NCI-H2107 (cell line): ENCODE measurements at places on chromosomes 4 and X.

DNA sequence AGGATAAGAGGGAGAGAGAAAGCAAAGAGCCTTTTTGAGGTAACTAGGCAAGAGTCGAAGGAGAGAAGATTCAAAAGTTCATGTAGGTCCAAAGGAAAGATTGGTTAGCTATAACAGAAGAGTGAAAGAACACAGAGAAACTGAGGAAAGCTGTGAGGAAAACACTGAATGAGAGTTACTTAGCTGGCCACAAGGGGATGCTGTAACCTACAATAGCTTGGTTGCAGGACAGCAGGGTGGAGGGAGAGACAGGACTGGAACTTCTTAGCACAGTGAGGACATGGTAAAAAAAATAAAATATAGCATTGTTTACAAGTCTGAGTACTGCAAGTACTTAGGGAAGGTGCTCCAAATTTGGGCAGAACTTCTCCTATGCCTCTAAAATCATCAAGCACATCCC is 48.3 kb downstream of the RAI2 start:
- peak; percentile 7 for DNase-seq

DNA sequence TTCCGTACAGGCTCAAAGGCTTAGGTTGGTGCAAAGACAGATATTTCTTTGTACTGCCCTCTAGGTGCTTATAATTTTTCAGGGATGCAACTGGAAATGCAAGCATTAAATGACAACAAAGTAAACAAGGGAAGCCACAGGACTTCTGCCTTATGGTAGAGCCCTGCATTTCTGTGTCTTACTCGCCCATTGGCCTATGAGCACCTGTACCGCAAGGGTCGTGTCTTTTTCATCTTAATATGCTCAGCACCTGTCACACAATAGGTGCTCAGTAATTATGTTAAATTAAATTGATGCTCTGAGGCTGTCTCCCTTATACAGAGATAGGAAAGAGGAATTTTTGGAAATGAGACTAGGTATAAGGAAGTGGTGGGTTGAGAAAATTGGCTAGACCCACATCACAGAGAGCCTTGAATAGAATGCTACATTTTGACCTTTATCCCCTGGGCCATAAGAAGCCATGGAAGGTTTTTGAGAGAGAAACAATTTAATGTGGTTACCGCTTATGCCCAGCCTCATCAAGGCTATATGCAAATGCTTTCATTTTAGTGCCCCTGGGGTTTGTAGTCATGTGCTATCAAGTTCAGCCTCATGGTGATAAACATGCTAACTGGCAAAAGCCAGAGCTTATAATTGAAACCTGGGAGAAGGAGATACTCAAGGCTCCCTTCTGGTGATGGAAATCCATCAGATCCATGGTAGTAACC is 16.3 kb downstream of the VSIG4 start:
- no peak for DNase-seq

DNA sequence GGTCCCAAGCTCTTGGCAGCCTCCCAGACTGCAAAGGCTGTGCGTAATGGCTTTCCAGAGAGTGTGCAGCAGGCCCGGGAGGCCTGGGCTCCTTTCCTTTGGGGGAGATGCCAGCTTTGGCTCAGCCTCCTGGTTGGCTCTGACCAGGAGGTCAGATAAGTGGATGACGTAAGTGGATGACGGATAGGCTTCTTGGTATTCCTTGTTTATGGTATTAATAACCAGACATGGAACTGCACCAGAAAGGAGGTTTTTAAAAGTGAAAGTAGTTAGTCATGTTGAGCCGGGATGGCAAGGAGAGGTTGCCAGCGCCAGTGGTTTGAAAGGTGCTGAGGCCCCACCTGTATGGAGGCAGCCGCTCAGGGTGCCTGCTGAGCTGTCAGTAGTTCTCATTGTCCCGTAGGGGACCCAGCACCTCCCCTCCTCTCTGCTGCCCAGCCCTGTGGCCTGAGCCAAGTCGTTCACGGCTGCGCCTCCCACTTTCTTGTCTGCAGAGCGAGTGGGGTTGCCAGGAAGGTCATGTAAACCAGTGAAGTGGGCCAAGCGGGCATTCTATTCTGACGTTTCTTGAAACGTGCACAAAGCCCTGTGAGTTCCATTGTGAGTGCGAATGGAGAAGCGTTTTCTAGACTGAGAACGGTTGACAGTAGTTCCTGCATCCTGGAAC is 28.7 kb upstream of the STOX2 start:
- DNase-seq = peak; percentile 30

- DNase-seq = no peak
These were observed 352.9 kb downstream of the RAPGEF2 start for GRCh38 chr4:159455675-159456237.

- DNase-seq = no peak
These were observed 3.1 kb upstream of the DHRSX start for GRCh38 chrX:2503591-2504500.

DNA sequence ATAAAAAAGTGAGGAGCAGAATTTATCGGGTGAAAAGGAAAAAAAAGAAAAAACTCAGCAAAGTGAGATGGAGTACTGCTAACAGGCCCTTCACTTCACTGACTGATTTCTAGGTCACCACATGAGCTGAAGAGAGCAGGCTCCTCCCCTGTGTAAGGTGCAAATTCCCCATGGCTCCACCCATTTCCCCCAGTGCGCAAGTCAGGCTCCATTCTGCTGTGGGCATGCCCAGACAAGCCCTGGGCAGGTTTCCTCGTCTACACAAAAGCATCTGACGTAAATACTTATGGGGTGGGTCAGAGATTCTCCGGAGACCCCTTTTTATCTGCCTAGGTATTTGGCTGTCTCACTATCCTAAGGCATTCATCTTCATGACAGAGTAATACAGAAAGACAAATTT is 157.9 kb downstream of the MAGEB5 start:
- DNase-seq = no peak

DNA sequence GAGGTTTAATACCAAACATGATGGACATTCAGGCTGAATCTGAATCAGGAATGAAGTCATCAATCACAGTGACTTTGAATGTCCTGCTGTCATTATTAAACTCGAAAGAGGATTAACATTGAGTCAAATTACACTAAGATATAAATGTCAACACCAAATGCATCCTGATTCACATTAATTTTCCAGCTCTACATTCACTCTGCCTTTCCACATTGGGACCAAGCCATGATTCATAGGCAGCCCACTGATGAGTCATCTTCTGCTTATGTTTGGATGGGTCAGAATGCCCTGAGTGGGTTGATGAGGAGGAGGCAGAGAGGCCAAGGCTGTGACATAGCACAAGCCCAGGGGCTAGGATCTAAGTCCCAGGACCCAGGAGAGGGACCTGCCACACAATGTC is 247.6 kb upstream of the RPS6KA3 start:
- DNase-seq = no peak

DNA sequence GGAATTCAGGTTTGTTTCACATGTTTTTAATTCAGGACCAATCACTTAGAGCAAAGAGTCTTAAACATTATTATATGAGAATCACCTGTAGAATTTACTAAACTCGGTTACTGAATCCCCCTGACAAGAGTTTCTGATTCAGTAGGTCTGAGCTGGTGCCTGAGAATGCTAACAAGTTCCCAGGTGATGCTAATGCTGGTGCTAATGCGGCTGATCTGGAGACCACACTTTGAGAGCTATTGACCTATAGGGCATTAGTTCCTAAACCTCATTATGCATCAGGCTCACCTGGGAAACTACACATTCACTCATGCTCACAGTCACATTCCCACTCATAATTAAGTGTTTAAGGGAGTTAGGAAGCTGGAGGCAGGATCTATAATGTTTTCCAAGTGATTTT is 36.1 kb upstream of the NUDT6 start:
- DNase-seq = no peak

GRCh38 chrX:136630881-136631280 is 17.1 kb upstream of the CD40LG start:
- DNase-seq = no peak

GRCh38 chr4:20297783-20298182 is 46.1 kb downstream of the SLIT2 start:
- no peak for DNase-seq

DNA sequence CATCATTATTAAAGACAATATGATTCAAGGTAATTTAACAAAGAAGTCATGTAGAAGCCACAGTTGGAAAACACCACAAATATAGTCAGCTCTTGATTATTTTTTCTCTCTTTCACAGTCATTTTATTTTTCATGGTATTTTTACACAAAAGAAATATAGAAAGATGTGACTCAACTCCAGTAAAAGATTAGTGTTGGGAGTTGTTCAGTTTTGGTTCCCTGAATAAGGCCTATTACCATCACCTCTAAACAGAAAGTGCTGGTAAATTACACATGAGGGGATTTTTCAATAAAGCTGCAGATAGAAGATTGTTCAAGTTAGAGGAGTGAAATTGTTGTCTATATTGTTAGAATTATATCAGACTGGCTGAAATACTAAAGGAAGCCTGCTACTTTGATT is 107.0 kb downstream of the DDIT4L start:
- DNase-seq = no peak

DNA sequence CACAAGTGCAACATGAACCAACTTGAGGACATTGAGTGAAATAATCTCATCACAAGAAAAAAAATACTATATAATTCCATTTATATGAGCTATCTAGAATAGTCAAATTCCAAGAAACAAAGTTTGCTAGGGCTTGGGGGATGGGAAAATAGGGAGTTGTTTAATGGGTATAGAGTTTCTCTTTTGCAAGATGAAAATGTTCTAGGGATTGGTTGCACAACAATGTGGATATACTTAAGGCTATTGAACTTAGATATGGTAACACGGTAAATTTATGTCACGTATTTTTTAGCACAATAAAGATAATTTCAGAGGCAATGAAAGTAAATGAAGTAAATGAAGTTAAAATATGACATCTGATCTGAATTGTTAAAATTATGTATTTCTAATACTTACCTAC is 7.9 kb downstream of the MFSD8 start:
- DNase-seq = no peak

- DNase-seq = peak; percentile 34
These were observed 26.8 kb downstream of the PRPS1 start for GRCh38 chrX:107654872-107655761.

DNA sequence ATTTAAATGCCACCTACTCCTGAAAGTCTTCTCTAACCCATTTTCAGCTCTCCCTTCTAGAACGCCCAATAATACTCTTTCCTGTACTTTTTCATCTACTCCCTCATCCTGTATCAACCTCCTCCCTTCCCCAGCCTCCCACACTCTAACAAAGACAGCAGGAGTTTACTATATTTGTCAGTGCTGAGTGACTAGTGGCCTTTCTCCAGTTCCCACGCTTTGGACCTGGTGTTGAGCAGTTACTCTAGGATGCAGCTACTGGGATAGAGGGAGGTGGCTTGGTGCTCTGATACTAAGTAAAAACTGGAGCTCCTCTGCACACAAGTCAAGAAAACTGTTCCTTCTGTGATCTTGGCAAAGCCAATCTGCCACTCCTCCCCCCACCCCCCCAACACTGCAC is 36.1 kb upstream of the KLHL13 start:
- DNase-seq = no peak

GRCh38 chr4:158131027-158131426 is 41.8 kb downstream of the GASK1B start:
- DNase-seq = no peak

GRCh38 chr4:76982638-76983584 is 33.4 kb downstream of the SEPTIN11 start:
- DNase-seq = no peak

- DNase-seq = no peak
These were observed 189.0 kb upstream of the FRMPD4 start for GRCh38 chrX:11949291-11949690.

DNA sequence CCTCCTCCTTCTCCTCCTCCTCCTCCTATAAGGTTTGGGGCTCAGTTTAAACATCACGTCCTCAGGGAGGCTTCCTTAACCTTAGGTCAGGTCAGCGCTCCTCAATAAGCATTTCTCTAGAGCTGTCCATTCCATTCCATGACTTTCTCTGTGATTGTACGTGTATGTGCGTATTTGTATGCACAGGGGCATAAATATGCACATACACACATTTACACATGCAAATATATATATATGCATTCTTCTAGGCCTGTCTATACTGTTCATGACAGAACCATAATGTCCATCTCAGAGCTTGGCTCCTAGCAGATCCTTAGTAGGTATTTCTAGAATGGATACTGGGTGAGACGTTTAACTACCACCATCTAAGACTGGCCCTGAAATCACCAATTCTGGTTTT is 258.6 kb downstream of the STIM2 start:
- DNase-seq = no peak

DNA sequence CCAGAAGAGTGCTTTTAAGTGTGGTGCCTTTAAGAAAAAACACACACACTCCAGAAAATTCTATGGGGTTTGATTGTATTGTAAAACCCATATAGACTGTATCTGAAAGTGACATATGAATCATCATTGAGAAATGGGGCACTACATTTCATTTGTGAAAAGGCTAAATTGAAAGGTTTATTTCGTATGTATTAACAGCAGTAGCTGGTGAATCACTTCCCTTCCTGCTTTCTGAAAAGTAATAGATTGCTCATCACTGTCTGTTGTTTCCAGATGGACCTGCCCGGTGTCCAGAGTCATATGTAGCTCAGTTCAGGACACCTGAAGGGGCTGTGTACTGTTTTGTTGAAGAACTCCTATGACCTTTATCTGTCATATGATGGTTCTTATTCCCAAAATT is 28.1 kb upstream of the HPRT1 start:
- DNase-seq = no peak

DNA sequence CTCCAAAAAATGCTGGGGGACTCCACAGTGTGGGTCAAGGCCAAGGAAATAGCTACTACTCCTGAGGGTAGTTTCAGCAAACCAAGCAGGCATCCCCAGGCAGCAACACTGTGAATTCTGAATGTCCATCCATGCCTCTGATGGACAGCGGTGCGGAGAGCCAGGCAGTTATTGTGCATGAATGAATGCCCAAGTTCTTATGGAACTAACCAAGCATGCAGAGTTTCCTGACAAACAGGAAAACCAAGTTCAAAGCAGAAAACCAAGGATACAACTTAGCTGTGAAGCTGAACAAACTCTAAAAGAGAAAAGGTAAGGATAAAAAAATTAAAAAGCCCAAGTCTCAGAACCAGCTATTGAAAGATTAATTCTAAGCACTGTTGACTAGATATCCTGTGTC is 642.6 kb upstream of the HS3ST1 start:
- DNase-seq = no peak

DNA sequence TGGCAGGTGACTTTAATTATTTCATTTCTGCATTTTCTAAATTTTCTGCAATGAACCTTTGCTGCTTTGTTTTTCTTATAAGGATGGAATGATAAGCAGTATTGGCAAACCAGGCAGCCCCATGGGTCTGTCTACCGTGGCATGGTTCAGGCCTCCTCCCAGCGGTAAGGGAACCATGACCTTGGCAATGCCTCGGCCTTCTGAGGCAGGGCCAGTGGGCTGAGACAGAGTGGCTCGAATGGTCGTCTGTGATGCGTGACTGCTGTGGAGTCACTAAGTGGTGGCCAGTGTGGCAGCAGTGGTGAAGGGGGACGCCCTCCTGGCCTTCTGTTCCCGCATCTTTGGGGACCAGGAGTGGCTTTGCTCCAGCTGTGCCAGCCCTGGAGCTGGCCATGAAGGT is 43.6 kb upstream of the GRPEL1 start:
- no peak for DNase-seq

DNA sequence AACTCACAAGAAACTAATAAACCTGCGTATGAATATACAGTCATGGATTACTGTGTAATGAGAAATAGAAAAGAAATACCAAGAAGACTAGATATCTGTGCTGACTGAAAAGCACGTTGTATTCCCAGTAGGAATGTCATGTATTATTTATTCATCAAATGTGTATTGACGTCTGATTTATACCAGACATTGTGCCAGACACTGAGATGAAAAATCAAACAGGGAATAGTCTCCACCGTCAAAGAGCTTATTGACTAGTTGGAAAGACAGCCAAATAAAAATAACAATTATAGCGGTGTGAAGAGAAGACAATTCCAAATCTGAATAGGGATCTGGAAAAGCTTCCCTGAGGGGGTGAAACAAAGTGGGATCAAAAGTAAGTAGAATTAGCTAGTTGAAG is 687.6 kb downstream of the C4orf33 start:
- DNase-seq = no peak
